ENCODE measurements at places on chromosomes 12 and 14. TPM values are rescaled to one million over a fixed set of nuclear protein-coding genes. Genes with fewer than 3 reads are reported as not detected.

The OR10P1 gene
- total RNA-seq: not detected

The NCOR2 gene
- 63.5 TPM for total RNA-seq

The RDH16 gene
- 0.09 TPM for total RNA-seq

The CLEC4D gene
- not detected for total RNA-seq

The ARMH4 gene
- total RNA-seq: 4.2 TPM

The TSPAN8 gene
- 15.5 TPM for total RNA-seq

The WNT5B gene
- 3.1 TPM for total RNA-seq

The MAP1LC3B2 gene
- total RNA-seq: not detected

The BICDL1 gene
- total RNA-seq: 1.8 TPM

The ASPG gene
- total RNA-seq: not detected

The PLEKHD1 gene
- not detected for total RNA-seq

The SOCS2 gene
- total RNA-seq: 6.3 TPM

The CLEC4C gene
- not detected for total RNA-seq

The ERP29 gene
- 77.7 TPM for total RNA-seq

The DLGAP5 gene
- total RNA-seq: 23.8 TPM

The SOS2 gene
- 33.2 TPM for total RNA-seq

The XRCC3 gene
- 18.1 TPM for total RNA-seq

The PTGDR gene
- 1.8 TPM for total RNA-seq

The GPRC5D gene
- total RNA-seq: not detected

The ALX1 gene
- 1.2 TPM for total RNA-seq

The RPS6KL1 gene
- 0.09 TPM for total RNA-seq

The CALCOCO1 gene
- total RNA-seq: 234 TPM

The TAS2R13 gene
- total RNA-seq: 7.4 TPM

The STX2 gene
- 14.1 TPM for total RNA-seq

The TM7SF3 gene
- total RNA-seq: 67.7 TPM

The LGR5 gene
- total RNA-seq: 7.8 TPM

The KRT74 gene
- not detected for total RNA-seq

The SERPINA5 gene
- not detected for total RNA-seq

The A2M gene
- total RNA-seq: 0.54 TPM

The C14orf180 gene
- total RNA-seq: not detected

The SERPINA9 gene
- not detected for total RNA-seq

The KRT73 gene
- total RNA-seq: not detected

The ZFHX2 gene
- total RNA-seq: 0.41 TPM

The BIN2 gene
- total RNA-seq: under 0.01 TPM

The IQSEC3 gene
- total RNA-seq: 0.41 TPM

The UBE2N gene
- 18.6 TPM for total RNA-seq
